Stimulated activated CD8-positive, alpha-beta memory T cell treated with anti-CD3 and anti-CD28 coated beads, Interleukin-7, amount 100 ng/mL, for 1 hour (primary cell): ENCODE measurements at places on chromosomes 7 and 10.

- no peak for DNase-seq
These were observed 78.5 kb downstream of the EBF3 start for GRCh38 chr10:129885526-129885925.

GRCh38 chr7:107838816-107839565 is 36.0 kb upstream of the SLC26A3 start:
- no peak for DNase-seq

DNA sequence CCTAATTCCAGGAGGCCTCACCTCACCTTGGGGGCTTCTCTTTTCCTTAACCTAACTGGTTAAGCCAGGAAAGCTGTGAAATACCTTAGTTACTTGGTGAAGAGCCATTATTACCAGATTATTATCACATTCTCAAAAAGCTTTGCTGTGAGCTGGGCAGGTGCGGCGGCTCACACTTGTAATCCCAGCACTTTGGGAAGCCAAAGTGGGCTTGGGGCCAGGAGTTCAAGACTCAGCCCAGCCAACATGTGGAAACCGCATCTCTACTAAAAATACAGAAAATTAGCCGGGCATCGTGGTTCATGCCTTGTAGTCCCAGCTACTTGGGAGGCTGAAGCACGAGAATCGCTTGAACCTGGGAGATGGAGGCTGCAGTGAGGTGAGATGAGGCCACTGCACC is 102.4 kb upstream of the KLF6 start:
- DNase-seq = no peak

DNA sequence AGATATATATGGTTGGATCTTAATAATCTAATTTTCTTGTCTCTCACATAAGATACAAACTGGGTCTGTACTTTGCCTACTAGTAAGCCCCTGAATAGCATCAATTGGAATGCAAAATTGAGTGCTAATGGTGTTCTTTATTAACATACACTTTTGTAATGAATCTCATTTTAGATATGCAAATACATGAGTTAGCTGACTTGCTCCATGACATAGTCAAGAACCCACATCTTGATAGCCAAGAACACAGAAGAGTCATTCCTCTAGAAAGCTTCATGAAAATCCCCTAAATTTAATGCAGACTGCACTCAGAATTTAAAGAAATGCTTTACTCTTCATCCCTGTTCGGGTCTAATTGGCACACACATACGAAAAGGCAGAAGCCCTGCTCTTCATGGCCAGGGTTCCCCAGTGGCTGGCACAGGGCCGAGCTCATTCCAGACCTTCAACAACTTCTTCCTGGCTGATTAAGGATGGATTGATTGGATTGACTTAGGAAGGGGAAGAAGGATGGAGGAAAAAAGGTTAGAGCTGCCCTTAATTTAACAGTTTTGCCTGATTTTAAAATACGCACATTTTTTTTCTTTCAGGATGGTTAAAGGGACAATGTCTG is 431.1 kb upstream of the KLF6 start:
- no peak for DNase-seq

DNA sequence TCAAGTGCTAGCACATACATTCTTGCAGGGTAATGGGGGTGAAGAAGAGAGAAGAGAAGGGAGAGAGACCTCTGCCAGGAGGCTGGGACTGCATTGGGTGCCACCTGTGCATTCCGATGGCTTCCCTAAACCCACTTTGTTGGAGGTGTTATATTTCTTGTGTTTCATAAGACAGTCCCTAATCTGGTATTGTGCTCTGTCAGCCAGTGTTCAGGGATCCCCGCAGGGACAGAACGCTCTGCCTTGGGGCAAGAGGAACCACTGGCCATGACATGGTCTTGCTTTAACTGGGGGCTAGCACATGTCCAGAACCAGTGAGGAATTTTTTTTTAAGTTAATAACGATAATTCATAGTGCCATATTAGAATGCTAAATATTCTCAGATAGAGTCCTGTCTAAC is 365.2 kb upstream of the GALNT17 start:
- no peak for DNase-seq

- DNase-seq = no peak
These were observed at the start of gene PNLIPRP1 for GRCh38 chr10:116590590-116591444. Gene PNLIPRP1, plus strand, starts transcription at chr10:116590959. Its CDS starts 171 bp downstream, at chr10:116591130.

DNA sequence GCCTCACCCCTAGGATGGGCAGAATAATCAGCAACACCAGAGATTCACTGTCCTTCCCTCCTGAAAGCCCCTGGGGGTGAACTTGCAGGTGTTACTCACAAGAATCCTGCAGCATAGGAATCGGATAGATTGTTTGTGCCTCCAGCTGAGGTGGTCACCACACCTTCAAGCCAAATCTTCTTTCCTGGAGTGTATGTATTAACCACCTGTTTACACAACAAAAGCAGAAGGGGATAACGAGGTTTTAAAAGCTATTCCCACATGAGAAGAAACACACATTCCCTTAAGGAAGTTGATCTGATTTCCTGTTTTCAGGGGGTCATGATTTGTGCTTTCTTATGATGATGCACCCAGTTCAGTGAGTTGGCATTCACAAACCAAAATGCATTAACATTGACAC is 173.8 kb upstream of the HPS1 start:
- DNase-seq = no peak

DNA sequence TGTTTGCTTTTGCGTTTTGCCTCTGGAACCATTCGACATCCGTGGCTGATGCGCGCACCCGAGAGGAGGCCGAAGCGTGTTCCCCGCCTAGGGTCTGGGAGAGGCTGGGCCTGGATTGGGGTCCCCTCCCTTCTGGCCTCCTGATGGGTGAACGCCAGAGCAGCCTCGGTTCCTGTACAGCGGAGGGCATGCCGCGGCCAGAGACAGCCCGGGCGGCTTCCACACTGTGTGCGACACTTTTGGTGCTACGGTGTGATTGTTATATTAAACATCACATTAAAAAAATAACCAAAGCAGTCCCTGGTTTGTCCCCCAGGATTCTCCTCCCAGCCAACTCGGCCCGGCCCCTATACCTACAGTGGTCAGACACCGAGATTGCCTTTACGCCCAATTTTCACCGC is 3.7 kb upstream of the HOXA7 start:
- no peak for DNase-seq

- no peak for DNase-seq
These were observed 5.8 kb downstream of the IDE start for GRCh38 chr10:92567952-92568600.

- DNase-seq = no peak
These were observed 19.3 kb upstream of the ERCC6 start for GRCh38 chr10:49558190-49558589.

GRCh38 chr7:30927040-30927439 is 15.4 kb downstream of the AQP1 start:
- no peak for DNase-seq

DNA sequence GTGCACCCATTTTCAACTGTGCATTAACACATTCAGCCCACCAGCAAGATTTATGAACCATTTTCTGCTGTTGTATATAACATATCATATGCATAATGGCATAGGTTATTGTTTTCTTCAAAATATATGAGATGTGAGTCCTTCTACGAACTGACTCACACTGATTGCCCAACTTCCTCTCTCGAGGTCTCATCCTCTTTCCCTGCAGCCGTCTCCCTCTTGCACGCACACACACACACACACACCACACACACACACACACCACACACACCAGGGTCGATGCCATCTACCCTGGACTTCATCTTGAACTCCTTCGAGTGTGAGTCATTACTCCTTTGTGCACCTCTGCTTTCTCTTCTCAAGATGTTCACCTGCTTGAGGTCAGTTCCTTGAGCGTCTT is 36.7 kb downstream of the EGFR start:
- DNase-seq = no peak

- DNase-seq = no peak
These were observed 8.0 kb downstream of the LAMB4 start for GRCh38 chr7:108122181-108122580.

- DNase-seq = no peak
These were observed 262.0 kb upstream of the CSTF2T start for GRCh38 chr10:51961401-51961800.

DNA sequence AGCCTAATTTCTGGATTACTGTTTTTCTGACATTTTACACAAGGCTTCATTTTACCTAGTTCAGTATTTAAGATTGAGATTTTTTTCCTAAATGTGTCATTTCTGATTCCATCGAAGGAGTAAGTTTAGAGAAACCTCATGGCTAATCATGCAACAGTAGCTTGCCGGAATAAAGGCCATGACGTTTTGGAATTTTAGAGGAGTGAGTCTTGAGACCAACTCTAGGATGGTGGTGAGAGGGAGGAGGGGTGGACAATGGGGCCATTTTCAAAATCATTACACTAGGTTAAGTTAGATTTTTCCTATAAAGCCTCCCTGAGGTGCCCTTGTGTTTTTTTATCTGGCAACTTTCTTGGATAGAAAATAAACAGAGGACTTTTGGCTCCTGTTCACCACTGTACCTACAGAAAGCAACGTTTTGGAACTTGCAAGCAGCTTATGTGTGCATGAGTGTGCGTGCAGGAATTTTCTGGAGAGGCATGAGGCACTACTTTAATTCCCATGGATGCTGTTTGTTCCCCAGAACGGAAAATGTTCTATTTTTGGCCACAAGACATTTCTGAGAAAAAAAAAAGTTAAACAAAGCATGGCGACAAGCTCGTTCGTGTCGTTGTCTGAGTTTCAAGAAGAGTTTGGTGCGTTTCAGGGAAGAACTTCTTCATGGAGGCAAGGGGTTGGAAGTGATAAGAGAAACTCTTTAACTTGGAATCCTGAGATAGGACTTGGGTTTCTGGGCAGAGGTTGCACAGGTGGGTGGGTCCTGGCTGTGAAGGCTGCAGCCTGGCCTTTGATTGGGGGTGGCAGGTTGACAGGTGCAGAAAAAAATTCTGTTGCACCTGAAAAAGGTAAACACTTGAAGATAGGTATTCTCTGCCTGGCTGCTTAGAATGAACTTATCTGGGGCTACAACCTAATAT is 178.1 kb downstream of the PTEN start:
- DNase-seq = no peak

DNA sequence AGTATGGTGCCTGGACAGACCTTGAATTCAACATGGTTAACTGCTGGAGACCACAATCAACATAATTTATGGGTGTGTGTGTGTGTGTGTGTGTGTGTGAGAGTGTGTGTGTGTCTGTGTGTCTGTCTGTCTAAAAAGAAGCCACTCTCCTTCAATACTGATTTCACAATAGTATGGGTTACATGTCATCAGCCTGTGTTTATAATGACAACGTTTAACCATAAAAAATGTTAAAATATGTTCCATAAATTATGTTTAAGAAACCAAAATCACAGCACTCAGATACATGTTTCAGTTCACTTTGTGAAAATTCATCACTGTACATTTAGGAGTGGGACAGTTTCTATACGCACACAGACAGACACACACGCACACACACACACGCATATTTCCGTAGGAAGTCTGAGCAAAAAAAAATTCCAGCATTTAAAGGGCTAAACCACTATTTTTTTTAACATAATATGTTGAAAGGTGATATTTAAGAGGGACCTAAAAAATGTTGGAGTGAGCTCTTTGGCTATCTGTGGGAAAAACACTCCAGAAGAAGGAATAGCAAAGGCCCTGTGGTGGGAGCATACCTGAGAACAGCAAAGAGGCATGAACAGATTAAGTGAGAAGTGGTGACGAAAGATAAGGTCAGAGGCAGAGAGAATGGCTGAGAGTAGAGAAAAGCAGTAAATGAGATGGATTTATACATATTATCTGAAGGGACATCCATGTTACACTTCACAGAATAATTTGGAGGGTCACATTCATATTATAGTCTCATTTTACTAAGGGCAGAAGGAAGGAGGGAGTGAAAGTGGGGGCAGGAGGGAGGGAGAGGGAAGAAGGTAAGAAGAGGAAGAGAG is 10.9 kb downstream of the PDZD8 start:
- DNase-seq = no peak

DNA sequence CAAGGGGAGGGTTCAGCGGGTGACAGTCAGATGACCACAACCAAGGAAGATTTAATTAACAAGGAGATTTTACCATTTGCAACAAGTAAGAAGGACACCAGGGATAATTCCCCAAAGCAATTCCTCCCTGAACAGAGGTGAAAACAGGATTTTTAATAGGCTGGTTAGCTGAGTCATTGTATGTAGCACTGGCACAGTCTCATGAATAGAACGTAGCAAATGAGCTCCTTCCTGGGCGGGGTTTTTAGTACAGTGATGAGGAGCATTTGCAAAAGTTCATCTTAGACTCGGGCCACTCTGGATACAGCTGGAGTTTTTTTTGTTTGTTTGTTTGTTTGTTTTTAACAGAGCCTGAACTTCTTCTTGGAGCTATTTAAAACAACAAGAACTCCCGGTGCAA is 39.0 kb downstream of the TAC1 start:
- DNase-seq = no peak

- no peak for DNase-seq
These were observed 87.4 kb upstream of the RNF148 start for GRCh38 chr7:122790132-122790531.

- DNase-seq = no peak
These were observed 160.2 kb downstream of the JAZF1 start for GRCh38 chr7:28020302-28020940.

DNA sequence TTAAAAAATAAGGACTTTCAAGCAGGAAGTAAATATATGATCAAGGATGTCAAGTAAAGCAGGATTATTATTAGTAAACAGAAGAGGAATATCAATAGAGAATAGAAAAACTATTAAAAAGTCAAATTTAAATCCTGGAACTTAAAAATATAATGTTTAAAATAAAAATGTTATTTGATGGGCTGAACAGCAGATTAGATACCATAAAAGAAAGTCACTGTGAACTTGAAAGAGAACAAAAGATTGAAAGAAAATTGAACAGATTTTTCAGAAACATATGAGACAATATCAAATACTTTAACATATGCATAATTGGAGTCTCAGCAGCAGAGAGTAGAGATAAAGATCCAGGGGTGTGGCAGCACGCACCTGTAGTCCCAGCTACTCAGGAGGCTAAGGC is 1213.7 kb upstream of the AUTS2 start:
- no peak for DNase-seq

GRCh38 chr7:11428877-11429581 is 403.0 kb downstream of the THSD7A start:
- DNase-seq = no peak

DNA sequence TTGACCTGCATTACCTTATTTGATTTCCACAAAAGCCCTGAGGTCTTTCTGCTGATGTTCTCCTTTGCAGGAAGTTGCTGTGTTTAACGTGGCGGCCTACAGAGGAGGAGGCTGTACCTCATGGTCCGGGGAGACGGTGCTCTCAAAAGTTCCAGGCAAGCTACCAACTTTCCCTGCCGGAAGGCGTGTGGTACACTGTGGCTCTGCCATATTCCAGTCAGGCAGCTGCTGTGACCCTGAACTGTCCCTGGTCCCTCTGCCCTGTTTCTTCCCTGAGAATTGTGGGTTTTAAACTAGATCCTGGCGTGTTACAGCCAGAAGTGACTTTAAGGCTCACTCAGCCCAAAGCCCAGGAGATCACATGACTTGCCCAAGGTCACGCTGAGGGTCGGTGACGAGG is 139.2 kb downstream of the TEX36 start:
- DNase-seq = no peak
